Activated effector memory CD4-positive, alpha-beta T cell treated with Interleukin-2 at 50 U/mL for 16 hours (primary cell): ENCODE measurements at places on chromosomes 4 and X.

GRCh38 chrX:9318213-9318612 is 146.6 kb upstream of the TBL1X start:
- DNase-seq, result no peak

- no peak for DNase-seq
These were observed 159.4 kb downstream of the TRAM1L1 start for GRCh38 chr4:116925900-116926457.

GRCh38 chr4:129358571-129358970 is 262.6 kb downstream of the C4orf33 start:
- DNase-seq, result no peak

- DNase-seq, result no peak
These were observed 192.2 kb downstream of the CPEB2 start for GRCh38 chr4:15194520-15194919.

GRCh38 chrX:36422368-36422767 is 502.8 kb downstream of the CFAP47 start:
- no peak for DNase-seq

- DNase-seq, result no peak
These were observed 522.0 kb downstream of the GRID2 start for GRCh38 chr4:92825791-92826190.

DNA sequence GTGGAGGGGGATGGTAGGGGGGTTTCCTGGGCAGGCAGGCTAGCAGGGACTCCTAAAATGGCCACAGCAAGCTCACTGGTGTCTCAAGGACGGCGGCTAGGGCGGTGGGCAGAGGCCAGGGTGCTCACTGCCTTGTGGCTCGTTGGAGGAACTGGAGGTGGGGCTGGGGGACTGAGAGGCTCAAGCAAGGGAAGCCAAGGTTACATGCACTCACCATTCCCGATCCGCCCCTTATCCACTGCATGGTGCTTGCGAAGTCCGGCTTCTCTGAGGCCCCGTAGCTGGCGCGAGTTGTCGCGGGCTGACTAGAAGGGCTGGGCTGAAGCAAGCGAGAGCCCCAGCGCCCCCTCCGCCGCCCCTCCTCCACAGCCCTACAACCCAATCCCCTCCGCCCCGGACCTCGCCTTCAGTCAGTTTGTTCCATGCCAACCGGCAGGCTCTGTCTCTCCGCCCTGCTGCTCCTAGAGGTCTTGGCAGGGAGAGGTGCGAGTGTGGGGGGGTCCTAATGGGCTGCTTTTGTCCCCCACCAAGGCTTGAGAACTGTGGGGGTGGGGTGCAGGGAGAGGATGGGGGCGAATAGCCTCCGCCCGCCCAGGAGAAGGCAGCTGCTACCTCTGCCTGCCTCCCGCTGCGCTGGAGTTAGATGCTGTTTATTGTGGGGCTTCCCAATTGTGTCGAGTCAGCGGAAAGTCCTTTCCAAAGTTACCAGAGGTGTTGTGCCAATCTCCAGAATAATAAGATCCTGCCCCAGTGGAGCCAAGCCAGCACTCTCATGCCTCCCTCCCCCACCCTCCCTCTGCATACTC is at the start of gene ARHGEF9:
Gene ARHGEF9, minus strand, starts transcription at position 313 of the 806 bp plus-strand sequence. Its CDS starts 69 bp downstream, at position 244.
- DNase-seq, result no peak

- no peak for DNase-seq
These were observed 61.5 kb upstream of the AMOT start for GRCh38 chrX:112901869-112902725.

DNA sequence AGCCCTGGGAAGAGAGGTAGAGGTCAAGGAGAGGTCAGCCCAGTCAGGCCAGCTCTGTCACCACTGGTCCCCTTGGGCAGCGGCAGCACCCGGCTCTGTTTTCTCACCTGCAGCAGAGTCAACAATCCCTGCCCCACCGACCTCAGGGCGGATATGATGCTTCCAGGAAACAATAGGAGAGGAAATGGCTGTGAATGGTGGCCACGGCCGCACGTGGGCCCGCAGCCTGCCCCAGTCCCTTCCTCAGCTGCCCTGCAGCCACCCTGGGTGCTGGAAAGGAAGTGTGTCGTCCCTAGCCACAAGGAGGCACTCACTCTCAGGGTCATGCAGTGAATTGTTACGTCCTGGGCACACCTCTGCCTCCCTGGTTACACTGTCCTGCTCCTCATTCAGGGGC is 92.5 kb upstream of the ENPP6 start:
- DNase-seq, result peak; percentile 44

DNA sequence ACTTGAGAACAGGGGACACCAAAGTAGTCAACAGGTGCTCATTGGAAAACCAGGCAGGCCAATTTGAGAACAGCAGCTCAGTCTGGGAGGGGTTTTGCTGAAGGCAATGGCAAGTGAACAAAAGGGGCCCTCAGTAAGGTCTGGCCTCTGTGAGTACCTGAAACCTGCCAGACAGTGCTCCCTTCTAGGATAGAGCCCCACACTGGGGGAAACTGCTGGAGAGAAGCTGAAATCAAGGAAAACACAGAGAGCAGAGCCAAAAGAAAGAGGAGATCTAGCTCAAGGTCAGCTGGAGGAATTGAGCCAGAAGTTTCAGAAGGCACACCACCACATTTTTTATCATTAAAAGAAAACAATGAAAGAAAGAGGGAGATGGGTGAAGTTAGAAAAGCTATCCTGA is 28.2 kb downstream of the PNMA6E start:
- DNase-seq, result no peak

GRCh38 chr4:18067031-18067430 is 45.5 kb upstream of the LCORL start:
- DNase-seq, result no peak

DNA sequence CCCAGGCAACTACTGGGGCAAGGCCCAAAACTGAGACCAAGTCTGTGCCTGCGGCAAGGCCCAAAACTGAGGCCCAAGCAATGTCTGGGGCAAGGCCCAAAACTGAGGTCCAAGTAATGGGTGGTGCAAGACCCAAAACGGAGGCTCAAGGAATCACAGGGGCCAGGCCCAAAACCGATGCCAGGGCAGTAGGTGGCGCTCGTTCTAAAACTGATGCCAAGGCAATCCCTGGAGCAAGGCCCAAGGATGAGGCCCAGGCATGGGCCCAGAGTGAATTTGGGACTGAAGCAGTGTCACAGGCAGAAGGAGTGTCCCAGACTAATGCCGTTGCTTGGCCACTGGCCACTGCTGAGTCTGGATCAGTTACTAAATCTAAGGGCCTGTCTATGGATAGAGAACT is 2.7 kb downstream of the GPRASP2 start:
- DNase-seq, result no peak

GRCh38 chr4:139501117-139501516 is 47.2 kb downstream of the RAB33B start:
- no peak for DNase-seq

DNA sequence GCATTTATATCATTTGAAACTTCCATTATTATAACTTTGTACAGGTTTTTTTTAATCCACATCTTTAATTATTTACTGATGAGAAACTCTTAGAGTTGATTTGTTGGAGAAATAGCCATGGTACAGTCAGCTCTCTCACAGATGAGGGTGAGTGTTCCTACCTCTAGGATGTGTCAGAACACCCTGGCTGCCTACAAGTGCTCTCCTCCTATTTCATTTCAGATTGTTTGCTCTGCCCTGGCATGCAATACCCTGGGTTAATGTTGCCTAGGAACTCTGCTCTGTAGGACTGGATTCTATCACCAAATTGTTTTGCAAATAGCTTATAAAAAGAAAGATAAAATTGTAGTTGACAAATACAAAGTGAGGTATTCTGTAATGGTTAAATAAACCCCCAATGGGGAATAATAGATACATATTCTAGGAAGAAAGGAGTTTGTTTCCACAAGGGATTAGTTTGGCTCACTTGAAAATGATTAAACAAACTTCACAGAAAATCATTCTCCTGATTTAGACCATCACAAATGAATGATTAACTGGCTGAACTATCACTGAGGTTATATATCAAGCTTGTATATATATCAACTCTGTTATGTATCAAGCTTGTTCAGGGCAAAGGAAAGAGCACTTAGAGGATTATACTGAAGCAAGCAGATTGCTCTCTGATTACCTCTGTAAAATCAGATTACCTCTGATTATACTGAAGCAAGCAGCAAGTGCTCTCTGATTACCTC is 150.0 kb downstream of the PDE5A start:
- DNase-seq, result no peak

GRCh38 chr4:128232719-128233118 is 54.9 kb downstream of the PGRMC2 start:
- no peak for DNase-seq

GRCh38 chrX:115939636-115940160 is 230.8 kb upstream of the AGTR2 start:
- DNase-seq, result no peak

- no peak for DNase-seq
These were observed 24.2 kb upstream of the RASL11B start for GRCh38 chr4:52837716-52838558.

- no peak for DNase-seq
These were observed 43.5 kb downstream of the UBE2K start for GRCh38 chr4:39741401-39741800.

DNA sequence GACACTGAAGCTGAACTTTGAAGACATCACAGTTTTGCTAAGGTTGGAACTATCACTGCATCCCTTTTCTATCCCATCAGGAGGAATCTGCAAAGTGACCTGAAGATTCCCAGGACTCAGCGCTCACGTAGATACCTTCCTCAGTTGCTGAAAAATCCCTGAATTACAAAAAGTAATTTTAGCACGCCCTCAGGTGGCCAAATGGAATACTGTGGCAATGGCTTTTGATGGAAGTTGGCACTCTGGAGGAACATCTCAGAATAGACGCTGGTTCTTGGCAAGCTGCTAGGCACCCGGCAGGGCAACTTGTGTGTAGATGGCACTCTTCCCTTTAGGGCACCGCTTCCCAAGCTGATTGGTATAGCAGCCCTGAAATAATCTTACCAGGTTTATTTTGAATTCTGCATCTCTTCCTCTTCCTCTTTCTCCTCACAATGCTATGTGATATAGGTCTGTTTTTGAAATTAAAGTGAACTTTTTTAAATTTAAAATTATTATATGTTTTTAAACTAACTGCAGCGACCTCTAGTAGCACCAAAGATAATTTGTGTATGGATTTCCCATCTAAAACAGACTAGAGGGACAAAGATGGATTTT is 16.3 kb upstream of the ESX1 start:
- DNase-seq, result no peak

GRCh38 chrX:56782791-56783449 is 53.9 kb downstream of the NBDY start:
- no peak for DNase-seq

GRCh38 chr4:183873409-183874185 is 31.5 kb upstream of the STOX2 start:
- no peak for DNase-seq

DNA sequence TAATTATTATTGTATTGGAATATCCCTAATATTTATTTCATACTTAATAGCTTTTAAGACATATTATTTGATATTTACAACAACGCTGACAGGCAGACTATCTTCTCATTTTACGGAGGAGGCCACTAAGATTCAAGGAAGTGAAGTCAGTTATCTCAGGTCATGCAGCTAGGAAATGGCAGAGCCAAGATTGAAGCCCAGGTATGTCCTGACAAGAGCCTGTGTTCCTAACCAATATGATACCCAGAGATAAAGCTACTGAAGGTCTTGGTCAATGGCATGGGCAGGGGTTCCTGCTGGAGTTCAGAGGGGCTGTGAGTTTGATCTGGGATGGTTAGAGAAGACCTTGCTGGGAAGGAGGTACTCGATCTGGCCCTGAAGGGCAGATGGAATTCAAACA is 47.1 kb downstream of the ARHGEF6 start:
- DNase-seq, result no peak

- DNase-seq, result no peak
These were observed 291 bp upstream of the NBDY start for GRCh38 chrX:56728752-56729151.

DNA sequence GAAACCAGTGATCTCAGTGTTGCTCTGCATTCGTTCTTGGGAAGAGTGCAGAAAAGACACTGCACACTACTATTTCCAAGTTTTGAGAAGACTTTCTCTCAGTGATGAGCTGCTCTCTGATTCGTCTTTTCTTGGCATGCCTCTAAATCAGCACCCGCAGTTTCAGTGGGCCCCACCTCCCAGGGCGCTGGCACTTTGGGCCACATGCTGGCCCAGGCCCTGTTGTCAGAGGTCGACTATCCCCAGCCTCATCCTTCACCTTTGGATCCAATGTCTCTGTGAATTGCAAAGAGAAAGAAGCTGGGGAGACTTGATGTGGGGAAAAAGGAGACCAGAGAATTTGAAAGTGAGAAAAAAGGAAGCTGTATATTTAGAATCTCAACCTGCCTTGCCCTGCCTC is 644.1 kb upstream of the PITX2 start:
- DNase-seq, result no peak

DNA sequence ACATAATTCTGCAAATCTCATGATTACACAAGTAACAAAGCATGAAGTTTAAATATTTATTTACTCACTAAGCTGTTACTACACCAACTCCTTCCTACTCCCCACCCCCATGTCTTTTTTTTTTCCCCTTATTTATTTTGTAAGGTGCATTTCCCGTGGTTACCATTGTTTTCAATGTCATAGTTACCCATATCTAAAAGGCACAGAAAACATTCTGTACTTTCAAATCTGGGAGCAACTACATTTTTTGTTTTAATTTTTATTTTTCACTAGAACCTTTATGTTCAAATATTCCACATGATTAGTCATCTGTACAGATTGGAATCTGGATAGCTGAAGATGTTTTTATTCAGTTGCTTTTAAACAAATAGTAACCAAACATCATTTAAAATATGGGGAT is 62.8 kb downstream of the PPP3CA start:
- no peak for DNase-seq

- DNase-seq, result no peak
These were observed 9.9 kb downstream of the MTNR1A start for GRCh38 chr4:186545436-186545835.

DNA sequence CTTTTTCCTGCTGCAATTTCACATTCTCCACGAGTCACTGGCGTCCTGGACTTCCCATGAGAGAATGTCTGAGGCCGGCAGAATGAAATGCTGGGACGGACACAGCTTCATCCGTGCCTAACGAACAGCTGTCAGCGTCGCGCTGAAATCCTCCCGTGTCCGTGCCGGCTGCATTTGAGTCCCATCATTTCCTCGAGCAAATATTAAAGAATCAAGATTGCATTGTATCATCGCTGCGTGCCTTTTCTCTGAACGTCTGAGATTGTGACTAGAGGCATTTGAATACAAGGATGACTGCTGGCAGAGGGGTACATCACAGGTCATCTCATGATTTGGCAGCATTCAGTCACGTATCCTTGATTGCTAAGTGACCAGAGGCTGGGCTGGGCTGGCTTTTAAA is 279.9 kb downstream of the ASMT start:
- no peak for DNase-seq

DNA sequence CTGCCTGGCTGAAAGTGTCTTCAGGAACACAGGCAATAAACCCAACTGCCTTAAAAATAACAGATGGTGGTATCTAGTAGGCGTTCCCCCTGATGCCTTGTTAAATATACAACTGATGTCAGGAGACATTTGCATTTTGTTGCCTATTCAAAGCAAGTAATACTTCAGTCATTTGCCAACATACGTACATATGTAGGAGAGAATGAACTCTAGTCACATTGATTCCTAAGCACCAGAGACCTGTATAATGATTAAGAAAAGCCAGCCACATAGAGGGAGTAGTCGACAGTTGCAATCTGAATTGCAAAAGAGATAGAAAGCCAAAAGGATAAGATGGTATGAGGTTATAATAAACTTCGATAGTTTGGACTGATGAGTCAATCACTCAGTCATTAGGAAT is 191.0 kb upstream of the EMCN start:
- no peak for DNase-seq

- DNase-seq, result no peak
These were observed 1.6 kb upstream of the NAT8L start for GRCh38 chr4:2057382-2058065.

GRCh38 chr4:67603310-67604028 is 44.9 kb downstream of the STAP1 start:
- DNase-seq, result no peak

GRCh38 chr4:173367946-173368345 is 2.8 kb upstream of the SAP30 start:
- no peak for DNase-seq
